ENCODE measurements at places on chromosomes 3 and 15.

DNA sequence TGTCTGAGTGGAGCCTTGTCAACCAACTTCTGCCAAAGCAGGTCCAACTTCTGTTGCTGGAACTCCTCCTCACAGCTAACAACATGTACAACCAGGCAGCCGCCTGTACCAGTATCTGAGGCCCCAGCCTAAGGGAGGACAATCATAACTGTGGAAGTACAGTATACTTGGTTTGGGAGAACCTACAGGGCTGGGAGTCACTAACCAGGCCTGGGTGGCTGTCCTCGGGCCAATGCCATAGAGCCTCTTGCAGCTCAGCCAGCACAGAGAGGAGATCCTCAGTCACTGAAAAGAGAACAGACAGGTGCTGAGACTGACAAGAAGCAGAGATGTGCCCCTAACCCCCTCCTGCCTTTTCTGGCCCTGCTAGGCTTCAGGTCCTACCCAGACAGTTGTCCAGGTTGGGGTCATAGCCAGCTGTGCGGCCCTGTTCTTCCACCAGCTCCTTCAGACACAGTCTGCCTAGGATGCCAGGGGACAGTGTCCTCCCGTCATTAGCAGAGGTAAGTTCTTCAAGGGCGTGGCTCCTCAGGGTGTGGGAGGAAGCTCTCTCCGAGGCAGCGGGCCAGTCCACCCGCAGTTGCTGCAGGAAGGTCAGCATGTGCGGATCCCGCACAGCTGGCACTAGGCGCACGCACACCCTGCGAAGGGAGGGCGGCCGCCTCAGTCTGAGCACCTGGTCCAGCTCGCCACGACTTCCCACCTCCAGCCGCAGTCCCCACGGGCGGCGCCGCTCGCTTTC, 980 bp downstream of the DALRD3 start:
- DNase-seq: no peak

DNA sequence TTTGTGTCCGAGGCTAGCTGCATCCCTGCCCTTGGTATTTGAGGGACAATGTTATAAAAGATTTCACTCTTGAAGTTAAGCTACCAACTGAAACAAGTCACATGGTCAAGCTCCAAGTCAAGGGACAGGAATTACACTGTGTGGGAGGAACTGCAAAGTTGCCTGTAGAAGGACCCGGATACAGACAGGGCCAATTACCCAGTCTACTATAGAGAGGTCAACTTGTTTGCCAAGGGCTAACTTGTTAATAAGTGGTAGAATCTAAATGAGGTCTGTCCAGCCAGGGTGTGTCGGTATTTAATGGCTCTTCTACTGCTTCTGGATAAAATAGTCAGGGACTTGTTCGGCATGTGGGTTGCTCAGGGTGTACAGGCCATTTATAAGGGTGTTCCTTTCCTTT, 55.7 kb downstream of the PTPRG start:
- no peak for DNase-seq

DNA sequence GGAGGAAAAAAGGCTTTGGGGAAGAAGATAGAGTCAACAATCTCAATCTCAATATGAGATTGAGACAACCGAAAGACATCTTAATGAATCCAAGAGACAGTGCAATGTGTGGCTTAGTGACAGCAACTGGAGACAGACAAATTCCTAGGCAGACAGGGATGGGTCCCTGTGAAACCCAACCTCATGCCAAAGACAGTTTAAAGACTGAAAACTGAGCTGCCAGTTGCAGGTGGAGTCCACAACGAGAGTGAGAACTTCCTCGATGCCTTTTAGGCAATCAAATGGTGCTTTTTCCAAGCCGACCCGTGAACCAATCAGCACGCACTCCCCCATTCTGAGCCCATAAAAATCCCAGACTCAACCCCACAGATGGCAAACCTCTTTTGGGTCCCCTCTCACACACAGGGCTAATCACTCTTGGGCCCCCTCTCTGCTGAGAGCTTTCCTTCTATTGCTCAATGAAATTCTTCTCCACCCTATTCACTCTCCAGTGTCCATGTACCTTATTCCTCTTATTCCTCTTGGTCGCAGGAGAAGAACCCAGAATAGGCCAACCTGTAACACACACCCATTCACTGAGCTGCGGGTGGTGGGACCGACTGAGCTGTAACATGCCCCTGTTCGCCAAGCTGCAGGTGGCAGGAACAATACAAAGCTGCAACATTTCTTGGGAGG, 34.8 kb downstream of the ZMAT3 start:
- no peak for DNase-seq

GRCh38 chr3:24639481-24640329, 145.1 kb upstream of the THRB start:
- no peak for DNase-seq

Data from cortex of kidney (tissue), 1 donor.